ENCODE measurements at places on chromosomes 2 and 18. TPM values are rescaled to one million over a fixed set of nuclear protein-coding genes. Genes with fewer than 3 reads are reported as not detected.

The HOXD9 gene
- total RNA-seq: 2.1 TPM

The TDRD15 gene
- total RNA-seq: 0.15 TPM

The C2orf78 gene
- 0.45 TPM for total RNA-seq

The UGT1A4 gene
- 0.04 TPM for total RNA-seq

The SLC9A2 gene
- total RNA-seq: 0.19 TPM

The RETREG2 gene
- 53.3 TPM for total RNA-seq

The ABCG8 gene
- not detected for total RNA-seq

The ACVR1 gene
- total RNA-seq: 20.2 TPM

The LMAN1 gene
- total RNA-seq: 169 TPM
